Right atrium auricular region (tissue), 2 donors: ENCODE measurements at places on chromosomes 13 and 19. TPM values are rescaled to one million over a fixed set of nuclear protein-coding genes. Genes with fewer than 3 reads are reported as not detected.
A peak's percentile ranks its signal among the peaks of the same experiment; 100 is the strongest.

The ZNF610 gene
- total RNA-seq: 1.9 TPM

- H3K27ac ChIP-seq: no peak overlapping the region
- no peak overlapping the region for H3K4me3 ChIP-seq
- no peaks in the 10 kb centered on the region for H3K4me1 ChIP-seq
- H3K27me3 ChIP-seq: no peaks in the 10 kb centered on the region
- no peak for DNase-seq
Observed at GRCh38 chr19:57961785-57962184, 12.5 kb downstream of the C19orf18 start.

GRCh38 chr19:42281146-42281826 lies 12.2 kb downstream of the CIC start:
- DNase-seq: peak; percentile 76
- no peaks in the 10 kb centered on the region for H3K36me3 ChIP-seq
- H3K27ac ChIP-seq: peak overlapping the region; percentile 99
- peak overlapping the region; percentile 81 for H3K4me3 ChIP-seq
- H3K4me1 ChIP-seq: peaks cover 83% of the 10 kb centered on the region
- no peaks in the 10 kb centered on the region for H3K27me3 ChIP-seq

GRCh38 chr13:69324090-69324886 lies 783.3 kb upstream of the ATXN8OS start:
- DNase-seq: no peak
- H3K27ac ChIP-seq: no peak overlapping the region
- no peak overlapping the region for H3K4me3 ChIP-seq
- no peaks in the 10 kb centered on the region for H3K27me3 ChIP-seq

GRCh38 chr19:47280183-47280797 lies 5.6 kb downstream of the INAFM1 start:
- H3K36me3 ChIP-seq: no peaks in the 10 kb centered on the region
- no peak for DNase-seq
- no peak overlapping the region for H3K27ac ChIP-seq
- H3K4me3 ChIP-seq: no peak overlapping the region
- H3K4me1 ChIP-seq: peaks cover 12% of the 10 kb centered on the region

The SYDE1 gene
- total RNA-seq: 28.9 TPM

- no peak overlapping the region for H3K4me3 ChIP-seq
- H3K27ac ChIP-seq: no peak overlapping the region
- H3K4me1 ChIP-seq: no peaks in the 10 kb centered on the region
- H3K36me3 ChIP-seq: no peaks in the 10 kb centered on the region
- no peaks in the 10 kb centered on the region for H3K27me3 ChIP-seq
Observed at GRCh38 chr19:55720801-55721200, 17.4 kb downstream of the NLRP9 start.

- H3K4me3 ChIP-seq: no peak overlapping the region
- H3K27me3 ChIP-seq: peaks cover under 1% of the 10 kb centered on the region
- H3K36me3 ChIP-seq: no peaks in the 10 kb centered on the region
- DNase-seq: no peak
Observed at GRCh38 chr19:10508707-10509106, 5.6 kb upstream of the KEAP1 start.

GRCh38 chr19:11894851-11895250 lies 7.3 kb downstream of the ZNF69 start:
- no peak for DNase-seq
- H3K36me3 ChIP-seq: no peaks in the 10 kb centered on the region
- no peak overlapping the region for H3K4me3 ChIP-seq
- no peaks in the 10 kb centered on the region for H3K4me1 ChIP-seq
- no peak overlapping the region for H3K27ac ChIP-seq
- no peaks in the 10 kb centered on the region for H3K27me3 ChIP-seq

DNA sequence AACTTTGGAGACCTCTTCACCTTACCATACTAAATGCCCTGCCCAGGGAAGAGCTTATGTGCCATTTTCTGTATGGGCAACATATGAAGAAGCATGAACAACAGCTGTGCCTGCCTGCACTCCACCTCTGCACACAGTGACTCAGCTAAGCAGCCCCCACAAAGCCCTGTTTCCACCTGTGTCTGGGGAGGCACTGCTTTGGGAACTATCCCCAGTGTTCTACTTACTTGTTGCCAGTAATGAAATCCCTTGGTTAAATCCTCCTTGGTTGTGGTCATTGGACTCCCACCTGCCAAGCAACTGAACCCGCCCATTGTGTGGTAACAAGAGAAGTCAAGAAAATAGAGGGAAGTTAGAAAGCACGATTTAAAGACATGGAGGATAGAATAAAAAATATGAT lies 84.6 kb downstream of the NALCN start:
- no peaks in the 10 kb centered on the region for H3K4me1 ChIP-seq
- no peak overlapping the region for H3K27ac ChIP-seq
- H3K36me3 ChIP-seq: no peaks in the 10 kb centered on the region
- H3K4me3 ChIP-seq: no peak overlapping the region

The REEP6 gene
- 1.3 TPM for total RNA-seq

The SIGLEC11 gene
- 2.2 TPM for total RNA-seq

The APLP1 gene
- 33.6 TPM for total RNA-seq

- H3K36me3 ChIP-seq: no peaks in the 10 kb centered on the region
- DNase-seq: no peak
- no peaks in the 10 kb centered on the region for H3K27me3 ChIP-seq
Observed at GRCh38 chr13:101967216-101967615, 434.6 kb downstream of the FGF14 start.

- H3K4me3 ChIP-seq: no peak overlapping the region
- H3K36me3 ChIP-seq: peaks cover 8% of the 10 kb centered on the region
- H3K27me3 ChIP-seq: no peaks in the 10 kb centered on the region
Observed at GRCh38 chr19:48726556-48726955, 7.0 kb upstream of the MAMSTR start.
